T-helper 17 cell (primary cell): ENCODE measurements at places on chromosomes 16 and 17.

GRCh38 chr16:47925811-47926460, 229.9 kb downstream of the ABCC12 start:
- DNase-seq = no peak

- no peak for DNase-seq
Observed at GRCh38 chr16:28100810-28101532, 37.5 kb upstream of the GSG1L start.

GRCh38 chr17:46044286-46044928, 45.4 kb downstream of the STH start:
- no peak for DNase-seq

DNA sequence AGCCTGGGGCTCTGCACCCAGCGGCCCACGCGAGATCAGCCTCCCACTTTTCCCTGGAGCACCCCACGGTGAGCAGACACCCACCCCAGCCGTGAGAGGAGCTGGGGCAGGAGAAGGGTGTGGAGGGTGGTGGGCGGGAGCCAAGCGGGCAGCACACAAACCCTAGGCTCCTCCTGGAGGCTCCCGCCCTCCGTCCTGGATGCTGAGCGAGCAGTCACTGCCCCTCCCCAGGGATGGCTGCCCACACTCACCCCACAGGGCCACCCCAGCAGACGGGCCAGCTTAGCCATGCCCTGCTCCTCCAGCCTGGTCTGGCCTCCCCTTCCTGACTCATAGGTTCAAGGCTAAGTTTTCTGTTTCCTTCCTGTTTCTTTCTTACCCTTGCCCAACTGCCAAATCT, 15.7 kb upstream of the ABCC3 start:
- DNase-seq = no peak

DNA sequence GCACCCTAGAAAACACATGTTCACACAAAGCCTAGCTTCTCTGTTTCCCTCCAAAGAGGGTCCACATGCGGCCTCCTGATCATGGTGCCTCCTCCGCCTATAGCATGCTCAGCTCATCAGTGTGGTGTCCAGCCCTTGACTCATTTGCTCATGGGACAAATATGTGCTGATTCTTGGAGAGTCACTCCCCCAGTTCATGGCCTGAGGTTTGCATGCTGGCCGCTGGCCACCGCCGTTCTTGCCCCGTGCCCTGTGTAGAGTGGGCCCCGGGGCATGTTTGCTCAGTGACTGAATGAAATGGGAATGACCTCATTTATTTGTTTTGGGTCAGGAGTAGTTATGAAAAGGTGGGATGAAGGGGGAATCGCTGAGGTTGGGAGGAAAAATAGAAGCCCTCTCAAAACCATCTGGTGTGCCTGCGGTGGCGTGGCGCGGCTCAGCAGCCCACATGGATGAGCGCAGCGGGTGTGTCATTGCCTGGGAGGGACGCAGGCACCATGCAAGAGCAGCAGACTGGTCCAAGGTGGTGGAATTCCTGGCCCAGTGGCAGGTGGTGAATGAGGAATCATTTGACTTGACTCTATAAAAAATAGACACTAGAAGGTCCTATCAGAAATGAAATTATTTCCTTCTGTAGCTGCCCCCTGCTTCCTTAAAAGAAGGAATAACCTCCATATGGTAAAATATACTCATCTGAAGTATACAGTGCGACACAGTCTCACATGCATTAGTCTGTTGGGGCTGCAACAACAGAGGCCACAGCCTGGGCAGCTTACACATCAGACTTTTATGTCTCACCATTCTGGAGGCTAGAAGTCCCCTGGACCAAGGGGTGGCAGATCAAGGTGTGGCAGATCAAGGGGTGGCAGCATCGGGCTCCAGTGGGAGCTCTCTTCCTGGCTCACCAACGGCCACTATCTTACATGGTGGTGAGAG, 31.7 kb downstream of the CRISPLD2 start:
- DNase-seq = no peak
